ENCODE measurements at places on chromosomes 7 and 10. TPM values are rescaled to one million over a fixed set of nuclear protein-coding genes. Genes with fewer than 3 reads are reported as not detected.

- no peaks in the 10 kb centered on the region for H3K27me3 ChIP-seq
- no peak for DNase-seq
- H3K4me1 ChIP-seq, result peaks cover 43% of the 10 kb centered on the region
Observed at GRCh38 chr10:95392681-95393164, 101.9 kb upstream of the PDLIM1 start.

NRCAM gene
- 12.4 TPM for total RNA-seq

GRCh38 chr7:125661006-125661405, 731.4 kb upstream of the POT1 start:
- H3K27ac ChIP-seq, result no peak overlapping the region
- no peaks in the 10 kb centered on the region for H3K36me3 ChIP-seq
- H3K4me3 ChIP-seq, result no peak overlapping the region
- no peak for DNase-seq
- H3K4me1 ChIP-seq, result no peaks in the 10 kb centered on the region
- no peaks in the 10 kb centered on the region for H3K27me3 ChIP-seq

TRIM73 gene
- 1.5 TPM for total RNA-seq

DNA sequence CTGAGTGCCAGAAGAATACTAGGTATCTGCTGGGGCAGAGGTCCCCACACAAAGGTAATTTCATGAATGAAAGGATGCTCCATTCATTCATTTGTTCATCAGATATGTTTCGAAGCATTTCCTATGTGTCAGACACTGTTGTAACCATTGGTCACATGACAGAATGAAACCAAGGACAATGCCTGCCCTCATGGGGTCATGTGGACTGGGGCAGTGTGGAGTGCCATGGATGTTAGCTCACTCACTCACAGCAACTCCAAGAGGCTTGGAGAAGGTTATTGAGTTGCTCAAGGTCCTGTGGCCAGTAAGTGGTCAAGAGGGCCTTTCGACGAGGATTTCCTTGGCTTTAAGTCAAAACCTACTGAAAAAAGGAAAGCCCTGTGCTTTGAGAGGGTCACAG, 223.5 kb downstream of the ARHGAP12 start:
- H3K27ac ChIP-seq, result no peak overlapping the region
- H3K27me3 ChIP-seq, result no peaks in the 10 kb centered on the region
- no peak for DNase-seq
- H3K4me1 ChIP-seq, result peaks cover 39% of the 10 kb centered on the region

GRCh38 chr7:134058980-134059379, 68.2 kb upstream of the LRGUK start:
- no peak for DNase-seq
- H3K4me3 ChIP-seq, result no peak overlapping the region
- no peaks in the 10 kb centered on the region for H3K4me1 ChIP-seq
- no peaks in the 10 kb centered on the region for H3K27me3 ChIP-seq
- no peak overlapping the region for H3K27ac ChIP-seq

POLR2J2 gene
- 4.0 TPM for total RNA-seq

DNA sequence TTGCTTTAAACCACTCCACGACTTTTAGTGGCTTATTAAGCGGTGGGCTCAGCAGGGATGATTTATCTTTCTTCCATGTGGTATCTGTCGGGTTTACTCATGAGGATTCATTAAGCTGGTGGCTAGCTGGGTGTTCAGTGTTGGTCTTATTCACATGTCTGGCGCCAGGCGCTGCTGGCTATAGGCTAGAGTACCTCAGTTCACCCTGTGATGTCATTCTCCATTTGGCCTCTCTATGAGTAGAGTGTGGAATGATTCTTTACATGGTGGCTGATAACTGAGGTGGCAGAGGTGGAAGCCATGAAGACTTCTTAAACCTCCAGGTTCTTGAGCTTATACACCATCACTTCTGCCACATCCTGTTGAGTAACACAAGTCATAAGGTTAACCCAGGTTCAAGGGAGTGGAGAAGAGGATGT, 115.4 kb downstream of the MLLT10 start:
- no peaks in the 10 kb centered on the region for H3K36me3 ChIP-seq
- DNase-seq, result no peak
- H3K27ac ChIP-seq, result no peak overlapping the region
- H3K27me3 ChIP-seq, result no peaks in the 10 kb centered on the region
- H3K4me1 ChIP-seq, result no peaks in the 10 kb centered on the region

- H3K4me3 ChIP-seq, result no peak overlapping the region
- H3K36me3 ChIP-seq, result no peaks in the 10 kb centered on the region
- no peaks in the 10 kb centered on the region for H3K27me3 ChIP-seq
- H3K4me1 ChIP-seq, result no peaks in the 10 kb centered on the region
- no peak overlapping the region for H3K27ac ChIP-seq
Observed at GRCh38 chr7:81140775-81141174, 221.9 kb upstream of the SEMA3C start.

IDI2 gene
- total RNA-seq, result not detected

CHST15 gene
- 104 TPM for total RNA-seq

DNA sequence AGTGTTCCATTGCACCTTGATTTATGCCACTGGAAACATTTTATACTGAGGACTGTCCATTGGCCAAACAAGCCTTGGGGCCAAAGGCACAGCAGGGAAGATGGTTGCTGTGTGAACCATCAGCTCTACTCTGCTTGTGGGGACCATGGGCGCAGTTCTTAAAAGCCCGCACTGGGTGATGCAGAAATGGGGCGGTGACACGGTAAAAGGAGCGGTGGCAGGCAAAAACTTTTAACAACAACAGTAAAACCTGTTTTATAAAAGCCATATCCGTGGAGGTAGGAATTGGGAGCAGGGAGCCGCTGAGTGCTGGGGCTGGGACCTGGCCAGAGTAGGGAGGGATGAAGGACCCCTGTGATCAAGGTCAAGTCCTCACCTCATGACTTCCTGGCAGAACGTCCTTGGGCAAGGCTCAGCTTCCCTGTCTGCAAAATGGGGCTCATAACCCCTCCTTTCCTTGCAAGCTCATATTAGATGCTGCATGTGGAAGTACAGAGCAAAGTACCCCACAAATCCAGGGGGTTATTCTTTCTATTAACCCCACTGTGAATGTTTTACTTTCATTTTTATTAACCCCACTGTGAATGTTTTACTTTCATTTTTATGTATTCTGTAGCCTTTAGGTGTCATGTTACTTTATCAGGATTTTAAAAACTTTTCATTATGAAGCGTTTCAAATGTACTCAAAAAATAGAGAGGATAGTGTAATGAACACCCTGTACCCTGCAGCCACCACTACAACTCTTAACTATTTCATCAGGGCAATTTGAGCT, 78.3 kb downstream of the GRK5 start:
- peak overlapping the region; percentile 87 for H3K27ac ChIP-seq
- H3K4me1 ChIP-seq, result peaks cover 88% of the 10 kb centered on the region
- H3K4me3 ChIP-seq, result no peak overlapping the region
- no peaks in the 10 kb centered on the region for H3K27me3 ChIP-seq
- no peaks in the 10 kb centered on the region for H3K36me3 ChIP-seq
- no peak for DNase-seq

GRCh38 chr7:51073171-51073570, 243.4 kb downstream of the COBL start:
- no peak overlapping the region for H3K27ac ChIP-seq
- H3K27me3 ChIP-seq, result no peaks in the 10 kb centered on the region

DNA sequence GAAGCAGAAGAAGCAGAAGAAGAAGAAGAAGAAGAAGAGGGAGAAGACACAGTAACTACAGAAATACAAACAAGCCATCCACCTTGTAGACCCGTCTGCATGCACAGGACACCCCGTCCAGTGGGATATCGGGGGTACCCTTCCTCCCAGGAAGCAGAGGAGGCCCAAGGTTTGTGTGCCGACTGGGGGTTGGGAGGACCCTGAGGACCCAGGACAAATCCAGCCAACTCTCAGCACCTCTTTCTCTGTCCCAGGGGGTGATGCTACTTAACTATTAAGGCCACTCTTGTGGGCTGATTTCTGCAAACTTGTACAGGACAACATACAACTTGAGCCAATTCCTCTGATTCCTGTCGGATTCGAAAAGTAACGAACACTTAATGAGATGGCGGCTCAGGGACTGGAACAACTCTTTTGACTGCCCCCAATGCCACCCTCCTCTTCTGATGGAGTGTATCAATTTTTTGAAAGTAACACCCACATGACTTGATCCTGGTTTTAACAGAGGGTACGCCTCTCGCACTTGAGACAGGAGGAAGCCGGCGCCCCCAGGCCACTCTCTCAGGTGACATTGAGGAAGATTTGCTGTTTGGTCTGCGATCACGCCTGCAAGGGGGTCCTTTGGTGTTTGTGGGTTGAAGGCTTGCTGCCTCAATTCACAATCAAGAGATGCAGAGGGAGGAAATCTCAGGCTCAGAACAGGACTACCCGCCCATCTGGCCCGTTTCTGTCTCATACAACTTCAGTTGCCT, 192.6 kb downstream of the TNS3 start:
- no peak overlapping the region for H3K27ac ChIP-seq
- H3K4me3 ChIP-seq, result no peak overlapping the region
- H3K27me3 ChIP-seq, result no peaks in the 10 kb centered on the region
- H3K4me1 ChIP-seq, result peaks cover 5% of the 10 kb centered on the region

- no peaks in the 10 kb centered on the region for H3K27me3 ChIP-seq
- H3K27ac ChIP-seq, result no peak overlapping the region
- DNase-seq, result no peak
- H3K4me1 ChIP-seq, result no peaks in the 10 kb centered on the region
- no peak overlapping the region for H3K4me3 ChIP-seq
Observed at GRCh38 chr10:24912215-24912614, 40.2 kb downstream of the PRTFDC1 start.

SLC35B4 gene
- 8.0 TPM for total RNA-seq

- H3K36me3 ChIP-seq, result no peaks in the 10 kb centered on the region
- H3K4me1 ChIP-seq, result peaks cover 10% of the 10 kb centered on the region
- no peak overlapping the region for H3K27ac ChIP-seq
- H3K27me3 ChIP-seq, result no peaks in the 10 kb centered on the region
- no peak for DNase-seq
Observed at GRCh38 chr7:121397822-121398221, 1.7 kb upstream of the FAM3C start.

STOX1 gene
- 11.0 TPM for total RNA-seq

DNA sequence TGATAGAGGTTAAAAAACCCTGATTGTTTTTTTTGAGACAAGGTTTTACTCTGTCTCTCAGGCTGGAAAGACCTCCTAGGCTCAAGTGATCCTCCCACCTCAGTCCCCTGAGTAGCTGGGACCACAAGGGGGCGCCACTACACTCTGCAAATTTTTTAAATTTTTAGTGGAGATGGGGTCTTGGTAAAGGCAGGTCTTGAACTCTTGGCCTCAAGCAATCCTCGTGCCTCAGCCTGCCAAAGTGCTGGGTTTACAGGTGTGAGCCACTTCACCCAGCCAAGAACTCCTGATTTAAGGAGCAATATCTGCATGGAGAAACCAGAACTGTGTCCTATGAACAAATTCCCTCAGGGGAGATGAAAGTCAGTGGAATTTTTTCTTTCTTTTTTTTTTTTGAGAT, 7.3 kb upstream of the KLHDC10 start:
- no peak overlapping the region for H3K4me3 ChIP-seq
- no peak overlapping the region for H3K27ac ChIP-seq
- no peaks in the 10 kb centered on the region for H3K36me3 ChIP-seq

DNA sequence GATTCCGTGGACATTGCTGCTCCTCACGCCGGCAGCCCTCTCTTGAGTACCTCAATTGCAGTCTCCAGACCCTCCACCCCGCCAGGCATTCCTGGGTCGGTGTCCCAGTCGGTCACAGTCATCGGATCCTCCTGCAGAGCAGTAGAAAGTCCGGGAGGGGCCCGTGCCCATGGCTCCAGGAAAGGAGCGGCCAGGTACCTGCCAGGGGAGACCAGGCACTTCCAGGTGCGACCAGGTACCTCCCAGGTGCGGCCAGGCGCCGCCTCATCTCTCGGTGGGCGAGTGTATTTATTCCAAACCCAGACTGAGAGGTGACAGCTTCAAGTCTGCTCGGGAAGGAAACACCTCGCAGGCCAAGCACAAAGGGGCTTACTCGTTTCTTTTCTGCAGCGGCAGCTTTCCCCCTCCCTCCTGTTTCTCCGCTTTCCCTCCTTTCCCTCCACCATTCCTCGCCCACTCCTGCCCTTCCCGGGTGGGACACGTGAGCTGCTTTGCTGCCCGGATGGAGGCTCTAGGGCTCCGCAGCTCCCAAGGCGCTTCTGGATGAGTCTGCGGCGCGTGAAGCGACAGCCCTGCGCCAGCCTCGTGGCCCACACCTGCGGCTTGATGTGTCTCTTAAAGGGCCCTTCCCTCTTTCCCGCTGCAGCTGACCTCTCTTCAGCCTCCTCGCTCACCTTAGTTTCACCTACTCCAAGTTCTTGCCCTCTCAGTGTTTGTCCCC, 39.4 kb upstream of the AGK start:
- no peaks in the 10 kb centered on the region for H3K4me1 ChIP-seq
- no peaks in the 10 kb centered on the region for H3K27me3 ChIP-seq
- peak; percentile 66 for DNase-seq
- no peak overlapping the region for H3K27ac ChIP-seq
- no peaks in the 10 kb centered on the region for H3K36me3 ChIP-seq
- peak overlapping the region; percentile 27 for H3K4me3 ChIP-seq

GRCh38 chr7:117862378-117862777, 10.9 kb downstream of the CTTNBP2 start:
- H3K27me3 ChIP-seq, result no peaks in the 10 kb centered on the region
- DNase-seq, result no peak
- H3K27ac ChIP-seq, result no peak overlapping the region
- H3K36me3 ChIP-seq, result no peaks in the 10 kb centered on the region
- H3K4me1 ChIP-seq, result no peaks in the 10 kb centered on the region
- no peak overlapping the region for H3K4me3 ChIP-seq
